ENCODE measurements at places on chromosomes 5 and 9. TPM values are rescaled to one million over a fixed set of nuclear protein-coding genes. Genes with fewer than 3 reads are reported as not detected.

RLN2 gene
- polyA plus RNA-seq, result 1.4 TPM

GRCh38 chr9:130240410-130241197 is 25.0 kb upstream of the HMCN2 start:
- DNase-seq, result peak; percentile 67

DNA sequence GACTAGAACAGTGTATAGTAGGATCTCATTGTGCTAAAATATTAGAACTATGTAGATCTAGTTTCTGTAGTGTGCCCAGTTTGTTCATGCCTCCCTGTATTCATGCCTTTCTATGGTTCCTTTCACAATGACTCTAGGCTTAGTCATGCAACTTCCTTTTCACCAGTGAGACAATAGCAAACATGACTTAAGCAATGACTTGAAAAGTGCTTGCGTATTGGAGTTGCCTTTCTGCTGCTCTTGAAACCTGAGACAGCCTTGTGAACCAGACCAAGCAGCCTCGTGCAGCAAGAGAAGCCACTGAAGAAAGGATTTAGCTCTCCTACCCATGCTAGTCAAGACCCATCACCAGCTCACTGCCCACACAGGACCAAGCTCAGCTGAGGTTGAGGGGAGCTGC is 294.5 kb upstream of the TAS2R1 start:
- DNase-seq, result no peak

GRCh38 chr9:128393145-128393775 is 22.1 kb downstream of the URM1 start:
- DNase-seq, result no peak

All from muscle of arm (tissue), 14 donors.